Suprapubic skin (tissue), 4 donors: ENCODE measurements at places on chromosomes 13 and 19. TPM values are rescaled to one million over a fixed set of nuclear protein-coding genes. Genes with fewer than 3 reads are reported as not detected.
A peak's percentile ranks its signal among the peaks of the same experiment; 100 is the strongest.

FOSB gene
- 418 TPM for total RNA-seq

- H3K27me3 ChIP-seq = no peaks in the 10 kb centered on the region
- H3K27ac ChIP-seq = no peak overlapping the region
- no peak overlapping the region for H3K4me3 ChIP-seq
- H3K4me1 ChIP-seq = peaks cover 8% of the 10 kb centered on the region
- DNase-seq = no peak
Observed at GRCh38 chr13:49371943-49372613, 71.8 kb downstream of the CAB39L start.

PSPN gene
- 1.8 TPM for total RNA-seq

ZNF415 gene
- 4.8 TPM for total RNA-seq

S1PR4 gene
- 0.42 TPM for total RNA-seq

- no peak overlapping the region for H3K4me3 ChIP-seq
- H3K36me3 ChIP-seq = no peaks in the 10 kb centered on the region
- no peak for DNase-seq
- H3K27me3 ChIP-seq = peaks cover 4% of the 10 kb centered on the region
Observed at GRCh38 chr13:113117911-113118260, 4.7 kb upstream of the F10 start.

DNA sequence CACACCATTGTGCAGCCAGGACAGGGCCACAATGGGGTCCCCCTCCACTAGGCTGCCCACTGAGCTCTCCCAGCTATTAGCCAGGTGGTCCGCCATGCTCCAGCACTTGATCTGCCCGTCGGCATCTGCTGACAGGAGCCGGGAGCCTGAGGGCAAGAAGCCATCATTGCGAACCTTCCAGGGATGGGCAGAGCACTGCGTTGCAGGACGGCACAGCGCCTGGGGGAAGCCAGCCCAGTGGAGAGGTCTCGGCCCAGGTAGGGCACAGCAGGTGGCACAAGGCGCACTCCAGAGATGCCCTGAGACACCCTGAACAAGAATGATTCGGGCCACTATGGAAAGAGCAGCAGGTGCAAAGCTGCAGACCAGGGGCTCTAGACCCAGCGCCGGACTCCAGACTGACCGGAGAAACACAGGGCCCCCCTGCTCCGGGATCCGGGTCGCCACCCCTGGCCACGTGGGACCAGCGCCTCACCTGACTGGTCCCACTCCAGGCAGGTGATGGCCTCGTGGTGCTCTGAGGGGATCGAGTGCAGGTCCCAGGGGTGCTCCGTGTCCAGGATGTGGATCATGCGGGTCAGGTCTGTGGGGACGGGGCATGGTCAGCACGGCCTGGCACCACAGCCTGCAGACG, 3.2 kb downstream of the MED16 start:
- no peak overlapping the region for H3K27ac ChIP-seq
- no peaks in the 10 kb centered on the region for H3K27me3 ChIP-seq
- H3K36me3 ChIP-seq = peaks cover 52% of the 10 kb centered on the region
- H3K4me3 ChIP-seq = no peak overlapping the region

DNA sequence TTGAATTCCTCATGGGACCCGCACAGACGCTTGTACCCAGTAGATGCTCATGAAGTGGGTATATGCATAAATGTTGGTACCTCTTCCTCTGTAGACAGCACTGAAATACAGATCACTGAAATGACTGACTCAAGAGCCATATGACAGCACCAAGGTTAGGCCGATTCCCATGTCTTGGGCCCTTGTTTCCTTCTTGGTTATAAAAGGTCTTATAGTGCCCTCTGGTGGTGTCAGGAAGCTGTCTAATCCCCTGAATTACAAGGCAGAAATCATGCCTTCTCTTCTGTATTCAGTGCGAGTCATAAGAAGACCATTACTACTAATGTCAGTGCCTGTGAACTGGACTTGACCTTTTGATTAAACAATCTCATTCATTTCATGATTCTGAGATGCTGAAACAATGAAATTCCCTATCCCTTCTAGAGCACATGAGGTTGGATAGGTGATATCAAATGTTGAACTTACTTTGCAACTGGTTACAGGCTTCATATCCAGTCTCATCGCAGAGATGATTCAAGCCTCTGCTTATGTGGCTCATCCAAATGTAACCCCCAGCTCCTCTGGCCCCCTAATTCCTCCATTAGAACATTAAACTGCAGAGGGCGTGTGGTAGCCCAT, 59.7 kb downstream of the SPATA13 start:
- H3K27me3 ChIP-seq = no peaks in the 10 kb centered on the region
- no peak overlapping the region for H3K4me3 ChIP-seq
- DNase-seq = no peak
- no peak overlapping the region for H3K27ac ChIP-seq
- H3K4me1 ChIP-seq = peaks cover 15% of the 10 kb centered on the region

DNA sequence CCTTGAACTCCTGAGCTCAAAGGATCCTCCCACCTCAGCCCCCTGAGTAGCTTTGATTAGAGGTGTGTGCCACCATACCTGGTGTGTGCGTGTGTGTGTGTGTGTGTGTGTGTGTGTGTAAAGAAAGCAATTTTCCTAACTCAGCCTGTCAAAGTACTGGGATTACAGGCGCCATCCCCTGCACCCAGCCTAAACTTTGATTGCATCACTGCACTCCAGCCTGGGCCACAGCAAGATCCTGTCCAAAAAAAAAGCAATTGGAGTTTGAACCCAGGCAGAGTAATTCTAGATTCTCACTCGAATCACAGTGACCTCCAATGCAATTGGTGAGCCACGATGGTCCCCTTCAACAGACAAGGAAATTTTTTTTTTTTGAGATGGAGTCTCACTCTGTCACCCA, 29.1 kb downstream of the NLRP12 start:
- no peaks in the 10 kb centered on the region for H3K36me3 ChIP-seq
- no peak for DNase-seq
- no peak overlapping the region for H3K27ac ChIP-seq
- no peak overlapping the region for H3K4me3 ChIP-seq
- no peaks in the 10 kb centered on the region for H3K4me1 ChIP-seq
- H3K27me3 ChIP-seq = no peaks in the 10 kb centered on the region

ZNF175 gene
- 2.0 TPM for total RNA-seq

- no peak for DNase-seq
- H3K4me1 ChIP-seq = peaks cover 28% of the 10 kb centered on the region
- H3K27ac ChIP-seq = no peak overlapping the region
- H3K36me3 ChIP-seq = no peaks in the 10 kb centered on the region
- no peaks in the 10 kb centered on the region for H3K27me3 ChIP-seq
Observed at GRCh38 chr13:24173795-24174194, 13.3 kb downstream of the SPATA13 start.

- H3K4me3 ChIP-seq = no peak overlapping the region
- H3K27ac ChIP-seq = no peak overlapping the region
- no peaks in the 10 kb centered on the region for H3K4me1 ChIP-seq
- no peaks in the 10 kb centered on the region for H3K27me3 ChIP-seq
- H3K36me3 ChIP-seq = peaks cover 70% of the 10 kb centered on the region
Observed at GRCh38 chr13:112510987-112511685, 76.8 kb downstream of the TUBGCP3 start.

- no peaks in the 10 kb centered on the region for H3K27me3 ChIP-seq
- H3K27ac ChIP-seq = peak overlapping the region; percentile 6
- peaks cover 54% of the 10 kb centered on the region for H3K36me3 ChIP-seq
- no peak for DNase-seq
- H3K4me3 ChIP-seq = no peak overlapping the region
- H3K4me1 ChIP-seq = peaks cover 14% of the 10 kb centered on the region
Observed at GRCh38 chr19:35009424-35010415, 9.6 kb downstream of the GRAMD1A start.

DNA sequence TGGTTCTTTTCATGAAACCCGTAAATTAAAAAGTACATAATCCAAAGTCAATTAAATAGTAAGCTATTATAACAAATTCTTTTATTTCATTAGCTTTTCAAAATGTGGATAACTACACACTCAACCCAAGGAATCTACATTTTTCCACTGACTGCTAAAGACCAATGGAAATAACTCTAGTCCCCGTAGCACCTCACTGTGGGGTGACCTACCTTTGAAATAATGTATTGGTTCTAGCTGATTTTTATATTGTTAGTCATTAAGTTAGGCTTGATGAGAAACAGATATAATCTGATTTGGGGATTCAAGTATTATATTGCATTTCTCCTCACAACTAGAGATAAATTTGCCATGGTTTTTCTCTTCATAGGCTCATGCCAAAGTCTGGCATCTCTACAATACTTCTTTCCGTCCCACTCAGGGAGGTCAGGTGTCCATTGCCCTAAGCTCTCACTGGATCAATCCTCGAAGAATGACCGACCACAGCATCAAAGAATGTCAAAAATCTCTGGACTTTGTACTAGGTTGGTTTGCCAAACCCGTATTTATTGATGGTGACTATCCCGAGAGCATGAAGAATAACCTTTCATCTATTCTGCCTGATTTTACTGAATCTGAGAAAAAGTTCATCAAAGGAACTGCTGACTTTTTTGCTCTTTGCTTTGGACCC, 37.3 kb downstream of the KL start:
- H3K27me3 ChIP-seq = no peaks in the 10 kb centered on the region
- H3K27ac ChIP-seq = peak overlapping the region; percentile 7

KLF1 gene
- not detected for total RNA-seq

- H3K4me1 ChIP-seq = peaks cover 19% of the 10 kb centered on the region
- H3K27me3 ChIP-seq = no peaks in the 10 kb centered on the region
- DNase-seq = no peak
- peak overlapping the region; percentile 90 for H3K27ac ChIP-seq
Observed at GRCh38 chr13:52158629-52159158, 703 bp downstream of the NEK3 start.

DNA sequence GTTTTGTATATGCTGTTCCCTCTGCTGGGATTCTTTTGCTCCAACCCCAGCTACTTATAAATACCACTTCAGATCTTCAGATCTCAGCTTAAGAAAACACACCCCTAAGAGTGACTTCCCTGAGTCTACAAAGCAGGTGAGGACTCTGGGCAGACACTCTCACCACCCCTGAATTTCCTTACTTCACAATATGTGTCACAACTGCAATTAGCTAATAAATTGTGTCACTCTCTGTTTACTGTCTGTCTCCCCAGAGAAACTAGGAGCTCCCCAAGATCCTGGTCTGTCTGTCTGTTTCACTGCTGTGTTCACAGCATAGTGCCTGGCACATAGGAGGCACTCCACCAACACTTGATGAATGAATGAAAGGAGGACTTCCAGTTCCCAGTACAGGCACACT, 14.4 kb downstream of the CEBPA start:
- DNase-seq = no peak
- H3K4me1 ChIP-seq = peaks cover 36% of the 10 kb centered on the region
- no peak overlapping the region for H3K4me3 ChIP-seq

GRCh38 chr19:8357007-8357521, 6.9 kb upstream of the ANGPTL4 start:
- H3K36me3 ChIP-seq = no peaks in the 10 kb centered on the region
- DNase-seq = no peak
- no peaks in the 10 kb centered on the region for H3K27me3 ChIP-seq
- peaks cover 45% of the 10 kb centered on the region for H3K4me1 ChIP-seq
- no peak overlapping the region for H3K27ac ChIP-seq
- no peak overlapping the region for H3K4me3 ChIP-seq
